ENCODE measurements at places on chromosomes 2 and 18.

DNA sequence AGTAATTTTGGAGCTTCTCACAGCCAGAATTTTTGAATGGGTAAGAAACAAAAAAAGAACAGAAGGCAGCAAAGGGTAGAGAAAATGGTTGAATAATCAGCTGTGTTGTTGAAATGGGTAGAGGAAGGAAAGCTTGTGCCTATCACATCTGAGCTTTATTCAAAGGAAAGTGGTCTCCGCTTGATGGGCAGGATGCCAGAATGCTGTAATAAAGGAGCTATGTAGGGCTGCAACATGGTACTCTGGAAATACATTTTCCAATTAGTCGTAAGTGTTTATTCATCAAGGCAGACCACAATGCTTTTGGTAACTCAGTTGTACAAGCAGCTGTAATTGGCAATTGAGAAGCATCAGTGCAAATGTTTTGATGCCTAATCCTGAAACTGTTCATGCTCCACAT lies 196.9 kb downstream of the ICOS start:
- DNase-seq: no peak

GRCh38 chr2:176068419-176068832 lies 15.3 kb downstream of the EVX2 start:
- DNase-seq: no peak

- DNase-seq: no peak
These were observed 111.1 kb downstream of the RIT2 start for GRCh38 chr18:43004421-43004820.

DNA sequence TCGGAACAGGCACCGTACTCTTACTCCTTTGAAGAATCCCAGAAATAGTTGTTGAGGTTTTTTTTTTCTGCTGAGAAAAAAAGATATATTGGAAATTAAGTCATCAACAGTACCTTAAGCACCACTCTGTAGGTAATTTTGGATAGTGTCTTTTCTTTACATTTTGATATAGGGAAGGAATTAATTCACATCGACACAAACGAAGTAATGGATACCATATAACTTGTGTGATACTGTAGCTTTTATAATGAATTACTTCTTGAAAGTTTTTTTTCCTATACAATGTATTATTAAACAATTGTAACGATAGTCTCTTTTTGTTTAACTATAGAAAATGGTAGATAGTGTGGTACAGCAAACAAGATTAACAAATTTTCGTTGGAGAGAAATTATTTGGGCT lies 1.5 kb upstream of the IKZF2 start:
- no peak for DNase-seq
